WTC11 (cell line): ENCODE measurements at places on chromosomes 3 and 15. TPM values are rescaled to one million over a fixed set of nuclear protein-coding genes. Genes with fewer than 3 reads are reported as not detected.

- no peak for DNase-seq
Observed at GRCh38 chr3:128151758-128152274, 1.5 kb upstream of the EEFSEC start.

DNA sequence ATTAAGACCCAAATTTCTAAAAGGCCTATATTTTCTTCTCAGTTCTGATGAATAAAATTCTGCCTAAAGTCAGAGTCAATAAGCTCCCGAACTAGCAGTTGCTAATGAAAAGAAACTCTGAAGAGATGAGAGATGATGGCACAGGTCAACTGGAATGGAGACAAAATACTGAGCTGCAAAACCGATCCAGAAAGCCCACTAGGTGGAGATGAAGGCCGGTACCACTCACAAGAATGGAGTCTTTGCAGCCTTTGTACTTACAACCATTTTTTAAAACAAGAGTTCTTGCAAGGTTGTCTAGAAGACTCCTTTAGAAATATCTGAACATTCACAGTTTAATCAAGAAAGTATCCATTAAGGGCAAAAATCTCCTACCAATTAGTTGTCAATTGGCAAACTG lies 119.9 kb upstream of the TJP1 start:
- no peak for DNase-seq

GRCh38 chr3:115761927-115762305 lies 138.6 kb downstream of the GAP43 start:
- no peak for DNase-seq

GRCh38 chr15:62462721-62463120 lies 297.6 kb upstream of the C2CD4B start:
- DNase-seq: no peak

DNA sequence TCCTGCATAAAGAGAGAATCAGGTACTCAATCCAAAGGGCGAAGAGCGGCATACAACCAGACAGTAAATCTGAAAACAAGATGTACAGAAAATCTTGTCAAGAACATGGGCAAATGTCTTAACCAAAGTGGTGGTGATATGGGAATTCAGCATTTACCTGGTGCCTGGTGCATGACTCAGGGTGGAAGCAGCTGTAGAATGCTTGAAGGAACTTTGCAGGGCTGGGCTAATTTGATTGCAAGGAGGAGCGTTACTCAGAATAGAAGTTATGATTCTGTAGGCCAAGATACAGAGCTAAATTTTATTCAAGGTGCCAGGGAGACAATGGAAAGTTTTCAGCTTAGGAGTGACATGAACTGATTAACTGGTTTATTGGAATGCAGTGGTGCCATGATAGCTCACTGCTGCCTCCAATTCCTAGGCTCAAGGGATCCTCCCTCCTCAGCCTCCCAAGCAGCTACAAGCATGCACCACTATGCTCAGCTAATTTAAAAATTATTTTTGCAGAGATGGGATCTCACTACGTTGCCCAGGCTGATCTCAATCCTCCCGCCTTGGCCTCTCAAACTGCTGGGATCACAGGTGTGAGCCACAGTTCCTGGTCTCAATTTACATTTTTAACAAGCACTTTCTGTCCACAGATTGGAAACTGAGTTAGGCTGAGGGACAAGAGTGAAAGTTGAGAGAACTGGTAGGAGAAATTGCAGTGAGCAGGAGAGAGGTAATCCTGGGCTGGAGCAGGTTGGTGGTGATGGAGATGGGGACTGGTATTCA lies 91.5 kb upstream of the TBC1D5 start:
- DNase-seq: no peak

GRCh38 chr3:170802164-170803151 lies 67.5 kb downstream of the RPL22L1 start:
- no peak for DNase-seq

GRCh38 chr3:140469491-140469890 lies 208.4 kb upstream of the TRIM42 start:
- DNase-seq: no peak

GRCh38 chr3:96755519-96755918 lies 58.9 kb upstream of the EPHA6 start:
- DNase-seq: no peak

Gene TTLL13
- total RNA-seq: 0.18 to 0.76 TPM (median 0.48 TPM) in 3 replicates

Gene P2RY14
- 0.07 TPM in 1 of 3 replicates, not detected in the others for total RNA-seq

Gene CSPG4
- total RNA-seq: 2.9 to 3.6 TPM (median 3.6 TPM) in 3 replicates

Gene PLD1
- total RNA-seq: 3.2 to 4.0 TPM (median 3.6 TPM) in 3 replicates

Gene ZIC4
- total RNA-seq: 1.9 to 3.5 TPM (median 2.5 TPM) in 3 replicates

Gene C3orf49
- not detected in 3 replicates for total RNA-seq
